Activated CD4-positive, alpha-beta T cell treated with anti-CD3 and anti-CD28 coated beads for 36 hours (primary cell): ENCODE measurements at places on chromosomes 1 and 21.

DNA sequence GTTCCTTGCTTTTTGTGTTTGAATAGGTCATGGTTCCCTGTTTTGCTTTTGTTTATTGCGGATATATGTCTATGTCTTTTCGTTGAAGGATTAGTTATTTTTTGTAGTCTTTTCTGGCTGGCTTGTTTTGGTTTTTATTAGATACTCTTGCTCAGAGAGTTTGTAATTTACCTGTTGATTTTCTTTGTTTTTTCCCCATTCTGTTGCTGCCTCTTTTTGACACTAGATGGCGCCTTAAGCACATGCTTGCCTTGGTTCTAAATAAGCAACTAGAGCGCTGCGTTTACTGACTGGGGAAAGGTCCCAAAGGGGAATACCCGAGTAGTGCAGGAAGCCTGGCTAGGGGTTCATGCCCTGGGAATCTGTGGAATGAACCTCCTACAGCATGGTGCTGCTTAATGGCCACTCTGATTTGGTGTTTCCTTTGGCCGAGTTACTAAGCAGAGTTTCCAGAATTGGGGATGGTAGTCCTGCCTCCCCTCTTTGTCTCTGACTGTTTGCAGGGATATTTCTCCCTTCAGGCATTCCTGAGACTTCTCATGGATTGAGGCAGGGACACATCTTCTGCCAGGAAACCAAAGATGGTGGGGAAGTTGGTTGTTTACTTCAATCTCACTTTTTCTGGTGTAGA is 143.2 kb downstream of the PTPRU start:
- DNase-seq, result peak; percentile 24

DNA sequence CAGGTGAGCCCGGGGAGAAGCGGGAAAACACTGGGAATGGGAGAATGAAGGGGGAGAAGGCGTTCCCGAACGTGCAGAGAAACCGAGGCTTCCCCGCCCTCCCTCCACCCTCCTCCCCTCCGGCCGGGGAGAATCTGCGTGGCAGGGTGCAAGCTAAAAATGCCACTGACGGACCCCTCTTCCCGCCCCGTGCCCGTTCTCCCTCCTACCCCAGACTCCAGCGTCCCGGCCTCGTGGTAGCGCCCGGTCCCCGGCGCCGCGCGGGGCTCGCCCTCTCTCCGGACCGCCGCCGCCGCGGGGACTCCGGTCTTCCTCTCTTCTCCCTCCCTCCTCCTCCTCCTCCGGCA is 81.6 kb upstream of the AK4 start:
- DNase-seq, result no peak

- DNase-seq, result no peak
These were observed 52.0 kb upstream of the SMYD2 start for GRCh38 chr1:214228976-214229375.

- DNase-seq, result no peak
These were observed 25.6 kb downstream of the PDC start for GRCh38 chr1:186435336-186435735.

DNA sequence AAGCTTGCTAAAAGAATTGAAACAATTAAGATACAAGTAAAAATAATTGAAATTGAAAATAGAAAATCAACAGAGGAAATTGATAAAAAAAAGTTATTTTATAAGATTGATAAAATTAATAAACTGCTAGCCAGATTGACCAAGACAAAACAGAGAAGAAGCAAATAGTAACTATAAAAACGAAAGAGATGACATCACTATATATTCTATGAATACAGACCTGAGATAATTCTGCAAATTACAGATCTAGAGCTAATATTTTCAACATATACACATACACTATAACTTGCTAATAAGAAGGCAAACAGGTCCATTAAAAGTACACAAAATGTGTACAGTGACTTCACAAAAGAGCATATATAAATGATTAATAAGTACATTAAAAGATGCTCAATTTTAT is 90.1 kb upstream of the RNPC3 start:
- DNase-seq, result no peak

DNA sequence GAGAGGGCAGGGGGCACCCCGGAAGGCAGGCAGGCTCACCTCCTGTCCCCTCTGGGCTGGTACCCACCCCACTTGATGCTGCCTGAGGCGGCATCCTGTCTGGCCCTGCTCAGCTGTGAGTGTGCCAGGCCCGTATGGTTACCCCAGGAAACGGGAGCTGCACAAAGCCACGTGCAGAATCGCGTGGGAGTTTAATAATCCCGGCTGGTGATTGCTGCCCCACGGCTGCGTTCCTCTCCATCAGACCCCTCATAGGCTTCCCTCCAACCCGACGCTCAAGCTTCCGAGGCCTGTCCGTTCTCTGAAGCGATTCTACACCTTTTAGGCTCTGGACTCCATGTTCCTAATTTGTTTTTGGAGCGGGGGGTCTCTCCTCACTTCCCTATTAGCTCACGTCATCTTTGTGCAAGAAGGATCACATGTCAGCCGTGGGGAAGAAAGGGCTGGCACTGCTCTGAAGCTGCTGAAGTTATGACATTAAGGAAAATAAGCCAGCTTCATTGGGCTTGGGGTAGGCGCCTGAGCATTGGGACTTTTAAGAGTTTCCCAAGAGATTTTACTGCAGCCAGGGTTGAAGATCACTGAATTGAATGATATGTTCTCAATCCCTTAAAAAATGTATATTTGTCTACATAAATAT is 1.1 kb upstream of the B3GALT5 start:
- DNase-seq, result no peak

- DNase-seq, result no peak
These were observed 46.0 kb upstream of the RGL1 start for GRCh38 chr1:183758913-183759312.

- no peak for DNase-seq
These were observed 32.8 kb downstream of the H3-3A start for GRCh38 chr1:226095286-226095685.

GRCh38 chr1:60813071-60813470 is 269.3 kb upstream of the NFIA start:
- no peak for DNase-seq

DNA sequence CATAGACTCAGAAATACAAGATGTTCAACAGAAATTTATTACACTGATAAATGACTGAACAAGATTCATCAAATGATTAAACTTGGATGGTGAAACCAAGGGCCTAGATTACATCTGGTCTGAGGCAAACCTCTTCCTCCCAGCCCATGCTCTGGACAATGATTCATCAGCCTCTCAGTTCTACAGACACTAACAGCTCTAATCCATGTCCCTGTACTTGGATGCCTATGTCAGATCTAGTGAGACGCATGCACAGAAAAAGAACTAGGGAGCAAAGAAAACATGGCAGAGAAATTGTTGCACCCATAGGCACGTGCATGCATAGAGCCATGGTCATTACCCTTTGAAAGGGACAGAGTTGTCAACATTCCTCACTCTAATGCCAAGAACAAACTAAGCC is 250.1 kb downstream of the KCNH1 start:
- DNase-seq, result no peak

GRCh38 chr1:220497220-220497947 is 30.6 kb upstream of the MARK1 start:
- DNase-seq, result no peak

GRCh38 chr1:230056098-230056497 is 10.9 kb upstream of the GALNT2 start:
- no peak for DNase-seq

- peak; percentile 59 for DNase-seq
These were observed 19.5 kb downstream of the FAAH start for GRCh38 chr1:46413596-46413985.

- no peak for DNase-seq
These were observed 142.2 kb downstream of the URB2 start for GRCh38 chr1:229768232-229768631.

- no peak for DNase-seq
These were observed 112.6 kb downstream of the SEC16B start for GRCh38 chr1:177857285-177857684.

- DNase-seq, result no peak
These were observed 1496.5 kb downstream of the PLA2G4A start for GRCh38 chr1:188325211-188325610.

- DNase-seq, result no peak
These were observed 141.6 kb downstream of the KCNT2 start for GRCh38 chr1:196466654-196467053.

DNA sequence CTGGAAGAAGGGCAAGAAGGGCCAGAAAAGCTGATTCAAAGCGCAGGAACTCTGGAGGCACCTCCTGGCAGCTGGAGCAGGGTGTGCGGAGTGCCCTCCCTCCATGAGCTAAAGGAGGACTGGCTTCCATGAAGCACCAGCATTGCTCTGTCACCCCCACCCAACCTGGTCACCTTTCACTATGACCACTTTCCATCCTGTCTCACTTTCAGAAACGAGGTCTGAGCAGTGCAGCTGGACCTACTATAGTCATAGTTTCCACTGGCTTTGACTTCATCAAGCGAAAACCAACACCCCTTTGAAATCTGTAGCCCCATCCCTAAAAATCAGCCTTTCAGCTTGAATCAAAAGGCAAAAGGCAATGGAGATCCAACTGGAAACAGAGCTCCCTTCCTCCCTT is 84.8 kb upstream of the CACNA1E start:
- peak; percentile 59 for DNase-seq

GRCh38 chr1:101239095-101240040 is 2.5 kb downstream of the S1PR1 start:
- DNase-seq, result peak; percentile 82

DNA sequence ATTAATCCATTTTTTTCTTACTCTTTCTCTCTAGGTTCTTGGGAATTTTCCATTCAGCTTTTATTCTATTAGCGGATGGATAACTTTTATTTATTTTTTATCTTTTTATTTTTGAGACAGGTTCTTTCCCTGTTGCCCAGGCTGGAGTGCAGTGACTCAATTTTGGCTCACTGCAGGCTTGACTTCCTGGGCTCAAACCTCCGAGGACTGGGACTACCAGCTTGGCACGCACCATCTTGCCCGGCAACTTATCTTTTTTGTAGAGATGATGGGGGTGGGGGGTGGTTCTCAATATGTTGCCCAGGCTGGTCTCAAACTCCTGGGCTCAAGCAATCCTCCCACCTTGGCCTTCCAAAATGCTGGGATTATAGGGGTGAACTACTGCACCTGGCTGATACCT is 36.1 kb upstream of the CHIT1 start:
- DNase-seq, result no peak

GRCh38 chr1:31624309-31624708 is 6.8 kb downstream of the HCRTR1 start:
- no peak for DNase-seq

GRCh38 chr1:212666116-212666775 is 33.4 kb downstream of the BATF3 start:
- DNase-seq, result no peak

DNA sequence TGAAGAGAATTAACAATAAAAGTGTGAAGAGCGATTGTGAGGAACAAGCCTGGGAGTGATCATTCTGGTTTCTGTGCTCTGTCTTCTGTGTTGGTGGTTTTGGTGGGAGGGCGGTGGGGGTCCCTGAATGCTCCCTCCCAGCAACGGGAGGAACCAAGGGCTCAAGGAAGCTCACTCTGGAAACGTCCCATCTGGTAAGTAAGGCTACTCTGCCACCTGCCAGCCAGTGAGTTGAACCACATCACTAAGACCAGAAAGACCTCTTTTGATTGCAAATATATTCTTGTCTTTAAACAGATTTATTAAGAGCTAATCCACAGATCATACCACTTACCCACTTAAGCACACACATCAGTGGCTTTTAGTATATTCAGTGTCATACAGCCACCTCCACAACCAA is 125.0 kb downstream of the PRDM2 start:
- DNase-seq, result no peak

DNA sequence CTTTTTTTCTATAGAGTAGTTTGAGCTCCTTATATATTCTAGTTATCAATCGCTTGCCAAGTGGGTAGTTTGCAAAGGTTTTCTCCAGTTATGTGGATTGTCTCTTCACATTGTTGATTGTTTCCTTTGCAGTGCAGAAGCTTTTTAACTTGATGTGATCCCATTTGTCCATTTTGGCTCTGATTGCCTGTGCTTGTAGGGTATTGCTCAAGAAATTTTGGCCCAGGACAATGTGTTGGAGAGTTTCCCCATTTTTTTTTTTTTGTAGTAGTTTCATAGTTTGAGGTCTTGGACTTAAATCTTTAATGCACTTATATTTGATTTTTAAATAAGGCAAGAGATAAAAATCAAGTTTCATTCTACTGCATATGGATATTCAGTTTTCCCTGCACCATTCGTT is 774.8 kb upstream of the ADAMTS5 start:
- no peak for DNase-seq

GRCh38 chr1:12346483-12347151 is 116.8 kb downstream of the VPS13D start:
- DNase-seq, result no peak

DNA sequence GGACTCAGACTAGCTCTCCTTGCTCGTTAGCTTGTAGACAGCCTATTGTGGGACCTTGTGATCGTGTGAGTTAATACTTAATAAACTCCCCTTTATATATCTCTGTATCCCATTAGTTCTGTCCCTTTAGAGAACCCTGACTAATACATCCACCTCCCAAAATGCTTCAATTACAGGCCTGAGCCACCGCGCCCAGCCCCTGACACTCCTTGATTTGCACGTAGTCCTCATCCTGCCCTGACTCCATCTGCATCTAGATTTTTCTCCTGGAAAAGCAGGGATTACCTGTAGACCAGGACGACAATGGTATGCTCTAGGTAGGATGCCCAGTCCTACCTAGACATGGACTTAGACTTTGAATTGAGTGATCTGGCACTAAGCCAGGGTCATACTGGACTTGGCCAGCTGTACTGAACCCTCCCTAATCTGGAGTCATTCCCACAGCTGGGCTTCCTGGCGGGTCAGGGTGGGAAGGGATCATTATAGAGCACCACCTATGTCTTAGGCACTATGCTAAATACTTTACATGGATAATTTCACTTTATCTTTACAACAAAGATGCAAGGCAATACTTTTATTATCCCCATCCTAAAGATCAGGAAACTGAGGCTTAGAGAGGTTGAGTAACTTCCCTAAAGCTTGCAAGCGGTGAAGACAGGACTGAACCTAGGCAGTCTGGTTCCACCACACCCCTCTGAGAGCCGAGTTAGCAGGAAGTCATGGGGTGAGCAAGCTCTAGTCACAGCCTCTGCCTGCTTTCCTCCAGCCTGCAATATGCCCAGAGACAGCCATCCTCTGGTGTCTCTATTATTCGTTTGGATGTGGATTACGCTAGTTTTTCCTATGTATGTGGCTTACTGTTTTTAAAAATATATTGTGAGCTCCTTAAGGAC is 89.4 kb downstream of the DTL start:
- DNase-seq, result peak; percentile 11

DNA sequence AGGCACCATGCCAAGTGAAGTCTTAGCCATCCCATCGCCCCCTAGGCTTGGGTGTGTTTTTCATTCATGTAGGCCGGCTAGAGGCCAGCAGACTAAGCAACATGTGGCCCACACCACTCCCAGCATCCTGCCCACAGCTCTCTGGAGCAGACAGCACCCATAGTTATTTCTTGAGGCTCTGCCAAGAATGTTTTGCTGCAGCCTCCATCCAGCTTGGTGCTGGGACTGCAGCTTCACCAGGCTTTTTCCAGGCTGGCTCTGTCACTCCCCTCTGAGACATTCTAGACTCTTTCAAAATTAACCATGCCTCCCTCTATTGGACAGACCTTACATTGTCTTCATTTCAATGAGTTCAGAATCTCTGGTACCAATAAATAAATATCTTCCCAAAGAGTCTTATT is 104.2 kb downstream of the DUSP10 start:
- no peak for DNase-seq

GRCh38 chr1:24020025-24020424 is 39.9 kb upstream of the SRSF10 start:
- no peak for DNase-seq

GRCh38 chr1:171220581-171221054 is 27.7 kb upstream of the FMO1 start:
- no peak for DNase-seq

- no peak for DNase-seq
These were observed 16.2 kb upstream of the ARHGAP29 start for GRCh38 chr1:94253456-94254017.
